Inflammatory macrophage (primary cell): ENCODE measurements at places on chromosomes 1 and 21.

DNA sequence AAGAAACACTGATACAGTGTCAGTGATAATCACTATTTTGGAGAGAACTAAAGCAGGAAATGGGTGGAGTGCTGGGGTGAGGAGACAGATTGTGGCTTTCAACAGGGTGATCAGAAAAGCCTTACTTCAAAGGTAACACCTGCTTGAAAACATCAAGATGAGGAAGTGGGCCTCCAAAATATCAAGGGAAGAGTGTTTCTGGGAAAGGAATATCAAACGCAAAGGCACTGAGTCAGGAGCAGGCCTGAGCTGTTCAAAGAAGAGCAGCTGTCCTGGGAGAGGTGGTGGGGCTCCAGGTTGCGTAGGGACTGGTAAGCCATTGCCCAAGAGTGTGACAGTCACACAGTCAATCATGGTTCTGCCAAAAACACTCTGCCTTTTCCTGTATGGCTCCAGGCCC is 47.1 kb upstream of the ATP1A1 start:
- no peak for DNase-seq

DNA sequence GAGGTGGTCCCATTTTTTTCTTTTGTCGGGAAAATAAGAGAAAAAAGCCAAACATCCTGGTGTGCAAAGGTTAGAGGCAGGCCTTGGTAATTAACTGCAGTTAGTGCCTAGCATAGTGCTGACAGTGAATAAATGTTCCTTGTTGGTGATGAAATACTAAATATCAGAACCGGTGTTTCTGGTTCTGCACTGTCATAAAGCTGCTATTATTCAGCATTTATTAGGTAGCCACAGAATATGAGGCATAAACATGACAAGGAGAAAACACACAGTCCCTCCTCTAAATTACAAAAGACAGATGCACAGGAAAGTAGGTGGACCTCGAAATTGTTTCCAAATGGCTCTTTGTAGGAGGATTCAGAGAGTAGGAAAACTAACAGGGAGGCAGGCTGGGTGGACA is 122.0 kb upstream of the ADGRL2 start:
- DNase-seq: no peak

- DNase-seq: no peak
Observed at GRCh38 chr1:160740133-160740688, 1.2 kb downstream of the SLAMF7 start.

DNA sequence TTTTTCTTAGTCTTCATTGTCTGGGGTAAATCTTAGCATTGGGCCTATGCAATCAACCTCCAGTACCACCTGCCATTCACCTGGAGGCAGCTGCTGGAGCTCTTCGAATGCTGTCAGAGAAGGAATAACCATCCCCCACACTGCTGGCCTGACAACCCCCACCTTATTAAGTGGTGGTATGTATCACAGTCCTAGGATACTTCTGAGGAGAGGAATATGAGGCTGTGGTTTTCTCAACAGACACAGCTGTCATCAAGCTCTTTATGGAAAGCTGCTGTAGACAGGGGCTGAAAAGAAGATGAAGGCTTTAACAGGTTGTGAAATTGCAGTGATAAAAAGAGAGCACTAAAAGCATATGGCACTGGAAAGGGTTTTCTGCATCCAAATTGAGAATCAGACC is 61.7 kb downstream of the TSEN15 start:
- DNase-seq: no peak

GRCh38 chr1:164771619-164772361 is 212.8 kb downstream of the PBX1 start:
- no peak for DNase-seq

- DNase-seq: no peak
Observed at GRCh38 chr1:55402142-55402541, 187.0 kb upstream of the USP24 start.

DNA sequence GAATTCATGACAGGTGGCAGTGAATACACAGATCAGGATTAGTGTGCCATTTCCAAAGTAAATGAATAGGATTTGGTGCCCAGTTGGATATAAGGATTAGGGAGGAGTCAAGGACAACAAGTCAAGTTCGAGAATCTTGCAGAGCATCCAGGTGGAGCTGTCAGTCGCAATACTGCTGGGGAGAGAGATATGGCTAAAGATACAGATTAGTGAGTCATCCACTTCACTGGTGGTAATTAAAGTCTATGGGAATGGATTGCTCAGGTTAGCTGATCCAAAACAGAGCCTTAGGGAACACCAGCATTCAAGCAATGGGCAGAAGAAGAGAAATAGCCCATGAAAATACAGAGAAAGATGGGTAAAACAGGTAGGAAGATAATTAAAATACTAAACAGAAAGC is 26.8 kb downstream of the BCAS2 start:
- no peak for DNase-seq

- no peak for DNase-seq
Observed at GRCh38 chr21:38659936-38660332, 145.8 kb upstream of the ETS2 start.

DNA sequence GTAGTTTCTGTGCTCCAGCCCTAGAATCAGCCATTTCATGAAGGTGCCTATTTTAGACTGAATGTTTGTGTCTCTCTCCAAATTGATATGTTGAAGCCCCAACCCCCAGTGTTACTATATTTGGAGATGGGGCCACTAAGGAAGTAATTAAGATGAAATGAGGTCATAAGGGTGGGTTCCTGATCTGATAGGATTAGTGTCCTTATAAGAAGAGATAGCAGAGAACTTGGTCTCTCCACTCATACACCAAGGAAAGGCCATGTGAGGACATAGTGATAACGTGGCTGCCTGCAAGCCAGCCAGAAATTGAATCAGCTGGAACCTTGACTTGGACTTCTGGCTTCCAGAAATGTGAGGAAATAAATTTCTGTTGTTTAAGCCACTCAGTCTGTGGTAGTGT is 12.3 kb downstream of the RAVER2 start:
- DNase-seq: no peak

GRCh38 chr1:1122078-1122811 is 6.4 kb upstream of the C1orf159 start:
- DNase-seq: peak; percentile 79

GRCh38 chr1:232655028-232655745 is 25.3 kb upstream of the SIPA1L2 start:
- peak; percentile 47 for DNase-seq

DNA sequence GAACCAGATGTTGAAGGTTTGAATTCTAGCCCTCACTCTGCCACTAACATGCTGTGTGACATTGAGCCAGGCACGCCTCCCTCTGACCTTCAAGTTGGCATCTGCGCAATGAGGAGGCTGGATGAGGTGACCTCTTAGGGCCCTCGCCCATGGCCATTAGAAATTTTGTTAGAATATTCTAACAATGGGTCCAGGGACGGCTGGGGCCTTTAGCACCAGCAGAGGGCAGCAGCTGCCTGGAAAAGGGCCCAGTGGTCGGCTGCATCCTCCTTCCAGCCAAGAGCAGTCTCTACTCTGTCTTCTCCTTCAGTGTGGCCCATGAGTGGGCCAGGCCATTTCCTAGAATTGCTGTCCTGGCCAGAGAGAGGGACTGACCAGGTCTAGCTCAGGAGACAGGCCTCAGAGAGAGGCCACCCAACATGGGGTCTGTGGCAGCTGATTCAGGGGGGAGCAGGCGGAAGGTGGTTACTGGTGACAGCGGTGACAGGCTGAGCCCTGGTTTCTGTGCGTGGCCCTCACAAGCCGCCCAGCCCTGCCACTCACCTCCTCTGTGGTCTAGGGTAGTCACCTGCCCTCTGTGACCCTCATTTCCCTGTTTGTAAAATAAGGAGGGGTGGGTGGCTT is 101.3 kb upstream of the ACTL8 start:
- peak; percentile 36 for DNase-seq

- DNase-seq: no peak
Observed at GRCh38 chr1:2972011-2972878, 49.0 kb upstream of the ACTRT2 start.

DNA sequence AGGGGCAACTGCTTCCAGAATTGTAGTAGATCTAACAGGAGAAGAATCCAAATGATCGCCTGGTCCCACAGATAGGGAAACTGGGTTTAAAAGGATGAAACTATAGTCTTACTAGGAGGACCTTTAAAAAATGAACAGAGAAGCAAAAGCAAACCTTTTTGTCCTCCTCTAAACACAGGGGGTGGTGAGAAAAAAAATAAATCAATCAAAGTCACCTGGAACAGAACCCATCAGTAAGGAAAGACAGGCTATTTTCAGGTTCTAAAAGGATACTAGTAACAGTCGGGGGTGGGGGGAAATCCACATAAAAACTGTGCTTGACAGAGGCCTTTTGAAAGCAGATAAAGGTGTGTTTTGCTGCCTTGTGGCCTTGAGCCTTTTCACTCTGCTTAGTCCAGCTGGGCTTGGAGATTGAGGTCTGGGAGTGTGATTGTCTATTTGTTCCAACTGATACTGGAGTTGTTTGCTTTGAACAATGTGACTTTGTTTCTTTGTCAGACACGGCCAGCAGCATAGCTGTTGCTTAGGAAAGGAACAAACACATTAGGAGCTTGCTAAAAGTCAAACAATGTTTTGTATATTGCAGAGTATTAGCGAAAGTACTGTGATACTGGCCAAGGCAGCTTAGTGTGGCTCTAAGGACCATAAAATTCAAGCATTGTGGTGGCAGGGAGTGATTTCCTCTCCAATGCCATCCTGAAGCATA is 141.1 kb upstream of the IRF2BP2 start:
- DNase-seq: no peak

DNA sequence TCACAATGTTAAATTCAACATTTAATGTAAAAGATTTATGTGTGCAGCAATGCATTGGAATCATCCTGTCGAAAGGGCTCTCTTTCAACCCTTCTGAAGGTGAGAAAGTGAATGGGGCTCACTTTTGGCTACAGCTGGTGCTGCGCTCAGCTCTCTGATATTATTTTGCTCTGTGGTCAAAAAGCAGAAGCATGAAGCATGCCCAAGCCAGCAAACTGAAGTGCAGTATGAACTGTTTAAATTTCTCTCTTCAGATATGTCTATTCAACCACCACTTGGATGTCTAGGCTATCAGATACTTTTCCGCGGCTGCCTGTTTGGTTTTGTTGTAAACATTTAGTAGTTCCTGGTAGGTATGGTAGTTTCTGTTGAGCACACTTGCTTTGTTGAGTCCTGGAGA is 216.9 kb upstream of the TMPRSS15 start:
- no peak for DNase-seq

- no peak for DNase-seq
Observed at GRCh38 chr1:63799307-63799706, 25.5 kb downstream of the ROR1 start.

DNA sequence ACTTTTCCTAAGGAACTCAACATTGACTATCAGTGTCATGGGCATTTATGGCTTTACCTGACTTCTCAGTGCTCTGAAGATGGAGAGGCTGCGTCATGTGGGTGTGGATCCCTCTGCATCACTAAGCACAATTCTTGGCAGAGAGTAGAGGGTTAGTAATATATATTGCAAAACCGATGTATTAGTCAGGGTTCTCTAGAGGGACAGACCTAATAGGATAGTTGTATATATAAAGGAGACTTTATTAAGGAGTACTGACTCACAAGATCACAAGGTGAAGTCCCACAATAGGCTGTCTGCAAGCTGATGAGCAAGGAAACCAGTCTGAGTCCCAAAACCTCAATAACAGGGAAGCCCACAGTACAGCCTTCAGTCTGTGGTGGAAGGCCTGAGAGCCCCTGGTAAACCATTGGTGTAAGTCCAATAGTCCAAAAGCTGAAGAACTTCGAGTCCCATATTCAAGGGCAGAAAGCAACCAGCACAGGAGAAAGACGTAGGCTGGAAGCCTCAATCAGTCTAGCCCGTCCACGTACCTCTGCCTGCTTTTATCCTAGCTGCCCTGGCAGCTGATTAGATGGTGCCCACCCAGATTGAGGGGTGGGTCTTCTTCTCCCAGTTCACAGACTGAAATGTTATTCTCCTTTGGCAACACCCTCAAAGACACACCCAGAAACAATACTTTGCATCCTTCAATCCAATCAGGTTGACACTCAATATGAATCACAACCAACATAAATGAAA is 159.7 kb upstream of the NRIP1 start:
- DNase-seq: peak; percentile 93

DNA sequence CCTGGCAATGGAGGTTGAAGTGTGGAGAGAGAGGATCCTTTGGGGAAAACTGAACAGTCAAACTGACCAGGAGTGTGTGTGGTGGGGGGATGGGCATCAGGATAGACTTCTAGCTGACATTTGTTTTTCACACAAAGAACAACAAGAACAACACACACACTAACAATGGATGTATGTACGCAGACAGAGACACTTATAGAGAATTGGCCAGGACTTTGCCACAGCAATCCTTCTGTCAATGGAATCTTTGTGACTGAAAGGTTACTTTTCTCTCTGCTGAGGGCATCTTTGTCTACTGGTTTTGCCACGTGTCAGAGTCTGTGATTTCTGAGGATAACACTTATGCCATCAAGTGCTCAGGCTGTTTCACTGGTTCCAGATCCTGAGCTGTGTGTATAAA is 12.4 kb upstream of the FCGR2A start:
- DNase-seq: no peak

- no peak for DNase-seq
Observed at GRCh38 chr1:216723274-216723780, at the start of gene ESRRG. TSS of gene ESRRG (minus strand) at chr1:216723429. CDS start at chr1:216723299, 130 bp downstream.

- DNase-seq: no peak
Observed at GRCh38 chr1:87007323-87007722, 92.9 kb downstream of the HS2ST1 start.

GRCh38 chr1:58575551-58576324 is 1.3 kb downstream of the TACSTD2 start:
- no peak for DNase-seq

- no peak for DNase-seq
Observed at GRCh38 chr1:125080077-125080476, 3895.3 kb downstream of the SRGAP2C start.

DNA sequence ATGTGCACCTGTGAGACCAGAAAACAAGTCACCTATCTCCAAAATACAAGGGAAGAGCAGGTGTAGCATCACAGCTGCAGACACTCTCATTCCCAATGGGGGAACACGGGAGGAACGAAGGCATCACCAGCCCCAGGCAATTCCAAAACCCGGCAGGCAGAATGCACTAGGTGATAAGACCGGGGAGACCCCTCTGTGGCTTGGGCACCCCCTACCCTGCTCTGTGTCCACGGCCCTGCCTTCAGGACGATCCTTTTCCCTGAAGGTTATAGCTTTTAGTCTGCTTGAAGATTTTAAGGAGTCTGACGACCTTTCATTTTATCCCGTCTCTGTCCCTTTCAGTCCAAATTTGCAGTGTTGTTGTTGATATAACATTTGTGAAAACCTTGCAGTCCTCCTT is 19.2 kb downstream of the TRPM2 start:
- no peak for DNase-seq

DNA sequence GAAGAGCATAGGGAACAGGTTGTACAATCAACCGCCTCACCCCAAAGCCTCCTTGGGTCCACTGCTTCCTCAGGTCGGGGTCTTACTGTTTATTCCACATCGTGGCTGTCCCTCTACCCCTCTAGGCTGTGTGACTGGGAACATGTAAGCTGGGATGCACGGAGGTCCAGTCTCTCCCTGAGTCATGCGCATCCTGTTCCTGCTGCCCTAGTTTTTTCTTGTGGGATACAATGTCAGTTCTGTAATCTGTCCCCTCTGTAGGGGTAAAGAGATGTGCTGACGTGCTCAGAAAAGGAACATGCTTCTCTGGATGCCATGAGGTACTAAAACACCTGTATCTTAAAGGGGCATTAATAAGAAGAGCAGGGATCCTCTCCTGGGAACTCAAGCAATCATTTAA is 66.2 kb downstream of the SLC45A1 start:
- DNase-seq: no peak

GRCh38 chr1:195701149-195701548 is 907.1 kb downstream of the KCNT2 start:
- no peak for DNase-seq
